LoVo (cell line): ENCODE measurements at places on chromosomes 4 and X.

DNA sequence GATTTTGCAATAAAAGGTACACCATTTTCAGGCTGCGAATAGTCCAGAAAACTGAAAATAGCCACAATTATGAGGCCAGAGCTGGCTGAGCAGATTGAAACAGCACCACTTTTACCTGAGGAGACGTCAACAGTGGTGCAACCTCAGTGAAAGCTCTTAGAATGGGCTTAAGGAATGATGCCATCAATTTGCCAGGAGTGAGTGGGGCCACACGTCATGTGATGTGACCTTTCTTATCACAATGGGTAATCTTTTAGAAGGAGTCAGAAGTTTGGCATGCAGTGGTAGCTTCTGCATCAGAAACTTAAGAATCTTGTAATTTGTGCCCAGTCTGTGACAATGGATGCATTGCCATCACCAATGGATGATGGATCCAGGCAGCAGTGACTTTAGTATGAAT, 27.6 kb downstream of the ZNF81 start:
- no peak for DNase-seq

GRCh38 chr4:74896595-74896994, 36.3 kb upstream of the PARM1 start:
- DNase-seq, result no peak

DNA sequence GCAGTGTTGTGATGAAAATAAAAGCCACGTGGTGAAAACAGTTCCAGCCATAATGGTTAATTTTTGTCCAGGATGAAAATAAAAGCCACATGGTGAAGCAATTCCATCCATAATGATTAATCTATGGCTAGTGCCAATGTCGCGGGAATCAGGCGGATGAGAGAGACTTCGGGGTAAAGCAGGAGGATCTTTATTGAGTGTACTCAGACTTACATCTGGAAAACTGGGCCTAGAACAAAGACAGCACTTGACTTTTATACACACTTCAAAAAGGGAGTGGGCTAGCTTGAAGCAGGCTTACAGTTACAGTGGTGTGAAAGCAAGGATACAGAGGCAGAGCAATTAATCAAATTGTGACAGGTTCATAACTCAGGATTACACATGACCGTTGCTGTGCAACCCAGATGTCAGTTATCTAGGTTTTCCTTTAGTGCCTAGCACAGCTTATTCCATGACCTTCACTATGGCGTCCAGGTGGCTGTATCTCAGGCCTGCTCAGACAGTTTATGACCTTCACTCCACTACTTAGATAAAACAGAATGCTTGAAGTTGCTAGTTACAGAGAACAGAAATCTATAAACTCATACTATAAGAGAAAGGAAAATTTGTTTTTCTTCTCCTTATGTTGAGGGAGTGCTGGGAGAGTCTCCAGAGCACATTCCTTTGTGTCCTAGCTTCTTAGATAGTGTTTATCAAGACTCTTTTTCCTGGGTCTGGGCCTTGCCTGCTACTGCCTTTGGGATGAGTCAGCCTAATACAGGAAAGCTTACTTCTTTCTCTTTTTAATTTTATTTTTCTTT, 5.9 kb upstream of the PLA2G12A start:
- no peak for DNase-seq

- no peak for DNase-seq
These were observed 80.0 kb downstream of the NWD2 start for GRCh38 chr4:37324546-37324945.

- peak; percentile 29 for DNase-seq
These were observed 17.5 kb upstream of the TBC1D1 start for GRCh38 chr4:37873386-37873785.

DNA sequence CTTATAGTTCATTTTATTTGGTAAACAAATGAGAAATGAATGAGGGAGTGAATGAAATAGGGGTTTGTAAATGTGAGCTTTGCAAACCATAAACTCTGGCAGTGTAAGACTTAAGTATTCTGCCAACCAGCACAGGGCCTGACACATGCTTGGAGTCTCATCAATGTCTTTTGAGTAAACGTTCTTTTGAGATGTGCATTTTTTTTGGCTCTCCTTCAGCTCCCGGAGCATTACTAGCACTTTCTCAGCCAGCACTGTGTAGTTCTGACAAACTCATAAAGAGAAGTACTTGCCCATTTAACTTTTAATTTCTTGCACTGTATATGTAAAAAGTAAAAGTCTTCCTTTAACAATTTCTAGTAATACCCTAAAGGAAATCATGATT, 245.3 kb downstream of the HS3ST1 start:
- no peak for DNase-seq
